ENCODE measurements at places on chromosomes 7 and 10.
A peak's percentile ranks its signal among the peaks of the same experiment; 100 is the strongest.

DNA sequence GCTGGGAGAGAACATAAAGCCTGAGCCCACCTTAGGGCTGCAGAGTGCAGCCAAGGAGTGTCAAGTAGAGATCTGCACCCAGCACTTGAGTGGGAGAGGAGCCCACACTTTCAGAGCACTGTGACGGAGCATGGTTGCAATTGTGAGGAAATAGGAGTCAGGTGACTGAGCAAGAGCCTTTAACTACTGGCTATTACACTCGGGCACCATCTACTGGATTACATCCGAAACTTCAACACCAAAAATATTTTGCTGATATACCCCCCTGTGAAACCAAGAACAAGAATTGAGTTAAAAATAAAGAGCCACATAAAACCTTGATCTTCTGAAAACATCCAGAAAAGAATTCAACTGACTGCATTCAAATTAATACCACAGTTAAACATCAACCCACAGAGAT is 657.9 kb downstream of the NXPH1 start:
- no peak for DNase-seq

DNA sequence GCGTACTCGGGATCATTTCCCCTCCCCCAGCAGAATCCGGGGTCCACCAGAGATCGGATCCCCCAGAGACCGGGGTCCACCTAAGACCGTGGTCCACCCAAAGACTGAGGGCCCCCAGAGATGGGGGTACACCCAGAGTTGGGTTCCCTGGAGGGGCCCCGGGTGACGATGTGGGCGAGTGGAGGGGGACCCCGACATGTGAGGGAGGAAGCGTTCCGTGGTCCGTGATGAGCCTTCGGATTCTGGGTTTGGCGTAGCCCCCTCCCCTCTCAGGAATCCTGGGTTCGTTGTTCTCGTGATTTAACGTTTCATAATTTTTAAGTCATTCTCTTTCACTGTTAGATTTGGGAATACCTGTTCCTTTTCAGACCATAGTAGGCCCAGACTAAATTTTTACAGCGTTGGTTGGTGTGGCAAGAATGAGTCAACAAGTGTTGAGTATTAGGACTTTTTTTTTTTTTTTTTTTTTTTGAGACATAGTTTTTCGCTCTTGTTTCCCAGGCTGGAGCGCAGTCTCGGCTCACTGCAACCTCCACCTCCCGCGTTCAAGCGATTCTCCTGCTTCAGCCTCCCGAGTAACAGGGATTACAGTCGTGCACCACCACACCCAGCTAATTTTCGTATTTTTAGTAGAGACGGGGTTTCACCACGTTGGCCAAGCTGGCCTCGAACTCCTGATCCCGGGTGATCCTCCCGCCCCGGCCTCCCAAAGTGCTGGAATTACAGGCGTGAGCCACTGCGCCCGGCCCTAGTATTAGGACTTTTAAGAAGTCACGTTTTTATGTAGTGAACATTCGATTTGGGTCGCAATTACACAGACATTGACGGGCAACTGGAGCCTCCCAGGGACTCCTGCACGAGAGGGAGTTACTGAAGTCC is 672 bp downstream of the GTPBP4 start:
- DNase-seq, result peak; percentile 25

- DNase-seq, result peak; percentile 90
Observed at GRCh38 chr10:63236113-63236935, 103.2 kb downstream of the NRBF2 start.

DNA sequence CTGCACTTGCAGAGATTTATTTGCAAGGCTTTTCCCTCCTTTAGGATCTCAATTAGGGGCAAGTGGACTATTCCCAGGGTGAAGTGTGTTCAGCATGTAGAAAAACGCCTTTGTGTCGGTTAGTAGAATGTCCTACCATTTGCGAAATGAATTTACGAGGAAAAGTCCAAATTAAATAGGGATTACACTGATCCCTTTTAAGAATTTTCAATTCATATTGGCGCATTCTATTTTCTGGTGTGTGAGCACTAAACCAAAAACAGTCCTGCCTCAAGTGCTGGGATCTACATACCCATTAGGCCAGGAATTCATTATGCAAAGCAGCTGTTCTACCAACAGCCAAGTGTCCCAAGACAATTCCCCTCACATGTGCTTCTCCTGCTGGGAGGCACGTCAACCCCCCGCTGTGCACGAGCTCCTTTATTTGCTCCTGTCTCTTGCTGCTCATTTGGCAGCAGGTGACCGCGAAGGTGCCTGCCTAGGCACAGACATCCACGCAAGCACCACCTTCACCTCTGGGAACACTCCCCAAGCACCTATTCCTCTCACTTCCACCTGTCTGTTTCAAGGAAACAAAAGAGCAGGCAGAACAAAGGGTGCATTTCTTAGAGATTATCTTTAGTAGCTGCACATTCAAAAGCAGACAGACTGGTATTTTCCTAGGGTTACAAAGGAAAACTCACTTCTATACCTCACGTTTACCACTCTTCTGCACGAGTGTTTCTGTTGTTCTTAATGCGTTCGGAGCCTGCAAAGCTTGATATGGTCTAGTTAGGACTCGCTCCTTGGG is 134.6 kb upstream of the FGFR2 start:
- DNase-seq, result no peak

GRCh38 chr10:33506838-33507661 is 172.6 kb upstream of the NRP1 start:
- no peak for DNase-seq

GRCh38 chr10:73168465-73168803 is 515 bp downstream of the FAM149B1 start:
- DNase-seq, result no peak

- no peak for DNase-seq
Observed at GRCh38 chr10:10551596-10552301, 465.9 kb upstream of the CELF2 start.

DNA sequence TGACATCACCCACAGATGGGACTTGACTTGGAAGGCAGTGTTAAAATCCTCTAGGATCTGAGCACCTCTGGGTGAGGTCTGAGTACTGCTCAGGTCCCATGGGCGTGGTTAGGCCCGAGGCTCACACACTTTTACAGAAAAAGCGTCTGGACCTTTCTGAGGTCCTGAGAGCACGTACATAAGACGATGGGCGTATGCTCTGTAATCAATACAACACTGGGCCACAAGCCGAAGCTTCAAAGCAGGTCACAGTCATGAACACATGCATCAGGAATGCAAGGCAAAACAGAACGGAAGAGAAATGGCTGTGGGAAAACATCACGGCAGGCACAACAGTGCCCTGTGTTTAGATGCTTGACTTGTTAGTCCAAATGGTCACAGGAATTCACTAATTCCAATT is 112.2 kb downstream of the LARP4B start:
- peak; percentile 83 for DNase-seq

DNA sequence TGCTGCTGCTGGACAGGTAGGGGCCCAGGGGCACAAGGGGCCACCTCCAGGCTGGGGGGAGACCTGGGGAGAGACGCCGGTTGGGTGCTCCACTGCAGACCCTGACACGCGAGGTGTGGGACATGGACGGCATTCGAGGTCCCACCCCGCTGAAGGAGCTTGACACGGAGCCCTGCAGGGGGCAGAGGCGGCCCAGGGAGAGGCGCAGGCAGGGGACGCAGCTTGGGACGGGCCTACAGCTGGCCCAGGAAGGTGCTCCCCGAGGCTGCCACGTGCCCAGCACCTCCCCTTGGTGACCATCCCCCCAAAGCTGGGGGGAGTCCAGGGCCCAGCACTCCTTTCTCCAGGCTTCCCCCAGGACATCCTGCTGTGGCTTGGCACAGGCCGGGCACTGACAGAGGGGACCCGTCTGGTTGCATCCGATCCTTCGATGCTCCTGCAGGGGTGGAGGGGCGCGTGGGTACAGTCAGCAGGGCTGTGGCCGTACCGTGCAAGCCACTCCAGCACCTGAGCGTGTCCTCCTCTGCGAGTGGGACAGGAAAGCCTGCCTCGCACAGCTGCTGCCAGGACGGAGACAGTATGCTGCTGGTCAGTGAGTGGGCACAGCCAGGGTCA is 174.4 kb downstream of the ELFN1 start:
- DNase-seq, result no peak

- no peak for DNase-seq
Observed at GRCh38 chr10:86954681-86955500, 2.5 kb downstream of the MMRN2 start.

- DNase-seq, result no peak
Observed at GRCh38 chr10:2836921-2837662, 230.3 kb upstream of the PFKP start.

DNA sequence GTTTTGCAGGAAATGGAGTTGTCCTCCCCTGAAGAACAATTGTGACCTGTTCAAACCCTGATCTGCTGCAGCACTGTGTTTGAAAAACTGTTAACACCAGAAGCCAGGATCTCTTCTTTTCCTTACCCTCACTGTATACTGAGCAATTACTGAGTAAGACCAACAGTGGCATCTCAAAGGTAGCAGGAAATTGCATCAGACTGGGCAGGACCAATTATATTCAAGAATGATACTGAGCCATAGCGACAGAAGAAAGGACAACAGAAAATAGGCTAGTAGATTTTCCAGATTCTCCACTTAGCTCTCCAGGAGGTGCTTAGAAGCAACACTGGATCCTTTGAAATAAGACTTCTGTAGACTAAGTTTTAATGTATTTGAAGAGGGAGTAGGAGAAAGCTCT is 57.4 kb upstream of the INHBA start:
- DNase-seq, result no peak

- DNase-seq, result no peak
Observed at GRCh38 chr7:22872096-22872807, 49.6 kb upstream of the TOMM7 start.

- no peak for DNase-seq
Observed at GRCh38 chr10:119740096-119740495, 14.2 kb downstream of the INPP5F start.

Data from EL (cell line).